ENCODE measurements at places on chromosomes 4 and X.

- DNase-seq: no peak
Observed at GRCh38 chr4:7938609-7939376, 868 bp downstream of the AFAP1 start.

- no peak for DNase-seq
Observed at GRCh38 chrX:14303891-14304290, 225.4 kb upstream of the GLRA2 start.

GRCh38 chr4:182449186-182449929 is 206.2 kb downstream of the TENM3 start:
- no peak for DNase-seq

DNA sequence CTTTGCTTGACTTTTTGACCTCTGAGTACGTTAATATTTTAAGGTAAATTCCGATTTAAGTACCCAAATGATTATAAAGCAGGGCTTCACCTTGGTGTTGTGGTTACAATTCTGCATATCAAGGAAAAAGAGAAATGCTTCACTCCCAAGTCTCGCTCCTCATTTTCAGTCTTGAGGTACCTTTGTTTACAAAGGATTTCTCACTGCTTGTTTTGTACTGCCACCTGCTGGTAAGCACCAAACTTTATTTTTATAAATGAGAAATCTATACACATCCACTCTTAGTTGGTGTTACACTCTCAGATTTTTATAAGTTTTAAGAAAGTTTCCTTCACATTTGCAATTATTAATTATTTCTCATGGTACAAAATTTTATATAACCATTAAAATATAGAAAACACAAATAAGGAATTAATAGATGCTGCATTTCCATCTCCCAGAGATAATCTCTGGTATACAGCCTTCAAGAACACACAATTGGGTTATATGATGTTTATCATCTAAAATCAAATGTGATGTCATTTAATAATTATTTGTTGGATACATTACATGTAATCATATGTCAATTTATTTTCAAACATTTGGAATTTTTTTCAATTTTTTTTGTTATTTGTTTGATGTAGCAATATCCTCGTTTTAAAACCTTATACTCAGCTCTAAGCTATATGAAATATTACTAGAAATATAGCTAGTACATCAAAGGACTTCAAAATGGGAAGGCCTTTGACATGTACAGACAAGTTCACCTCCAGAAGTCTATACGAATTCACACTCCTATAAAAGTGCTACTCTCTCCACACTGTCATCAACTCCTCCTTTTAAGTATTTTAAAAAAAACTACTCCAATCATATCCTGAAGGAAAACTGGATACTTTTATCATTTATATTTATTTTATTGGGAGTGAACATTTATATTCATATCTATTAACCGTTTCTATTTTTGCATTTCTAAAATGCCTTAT is 179.9 kb downstream of the KCNIP4 start:
- DNase-seq: no peak

DNA sequence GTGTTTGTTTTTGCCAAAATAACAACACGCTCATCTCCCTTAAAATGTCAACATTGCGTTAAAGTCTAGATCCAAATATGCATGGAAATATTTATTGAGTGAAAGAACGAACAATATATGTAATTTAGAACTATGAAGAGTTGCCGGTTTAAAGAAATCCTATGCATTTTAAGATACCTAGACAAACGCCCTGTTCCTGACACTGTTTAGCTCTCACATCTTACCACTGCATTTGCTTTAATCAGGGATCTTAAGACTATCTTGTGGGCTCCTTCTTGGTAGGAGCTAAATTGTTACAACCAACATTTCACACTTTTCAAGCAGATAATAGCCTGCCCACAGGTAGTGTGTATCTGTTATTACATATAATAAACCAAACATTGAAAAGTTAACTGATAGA is 96.6 kb upstream of the RPS6KA3 start:
- no peak for DNase-seq

GRCh38 chr4:81165861-81166430 is 49.1 kb downstream of the PRKG2 start:
- DNase-seq: no peak

DNA sequence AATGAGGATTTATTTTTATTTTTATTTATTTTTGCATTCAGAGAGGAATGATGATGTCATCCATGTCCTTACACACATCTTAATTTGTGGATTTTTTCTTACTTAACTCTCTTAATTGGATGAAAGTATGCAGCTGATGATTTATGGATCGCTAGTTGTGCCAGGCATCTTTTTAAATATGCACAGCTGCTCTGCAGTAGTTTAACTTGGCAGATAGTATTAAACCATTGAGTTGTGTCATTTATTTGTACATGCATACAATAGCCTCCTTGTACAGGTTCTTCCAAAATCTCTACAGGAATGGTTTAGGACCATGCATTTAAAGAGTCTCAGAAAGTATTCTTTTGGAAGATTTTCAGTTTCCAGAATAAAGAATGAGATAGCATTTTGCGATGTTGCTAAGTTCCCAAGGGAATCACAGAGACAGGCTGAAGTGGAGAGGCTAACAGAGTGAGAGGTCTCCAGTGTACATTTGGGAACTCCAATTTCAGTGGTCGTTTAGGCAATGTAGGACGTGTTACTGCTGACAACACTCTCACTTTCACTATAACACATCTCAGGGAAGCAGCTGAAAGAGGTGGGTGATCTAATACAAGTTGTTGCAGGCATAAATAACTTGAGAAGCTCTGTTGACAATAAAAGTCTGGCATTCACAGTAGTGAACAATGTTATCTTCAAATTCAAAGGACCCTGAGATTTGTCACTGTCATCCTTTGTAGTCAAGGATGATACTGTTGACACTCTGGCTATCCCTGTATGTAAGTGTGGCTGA is 49.9 kb upstream of the SCRG1 start:
- DNase-seq: no peak
